ENCODE measurements at places on chromosomes 16 and 17. TPM values are rescaled to one million over a fixed set of nuclear protein-coding genes. Genes with fewer than 3 reads are reported as not detected.

DNA sequence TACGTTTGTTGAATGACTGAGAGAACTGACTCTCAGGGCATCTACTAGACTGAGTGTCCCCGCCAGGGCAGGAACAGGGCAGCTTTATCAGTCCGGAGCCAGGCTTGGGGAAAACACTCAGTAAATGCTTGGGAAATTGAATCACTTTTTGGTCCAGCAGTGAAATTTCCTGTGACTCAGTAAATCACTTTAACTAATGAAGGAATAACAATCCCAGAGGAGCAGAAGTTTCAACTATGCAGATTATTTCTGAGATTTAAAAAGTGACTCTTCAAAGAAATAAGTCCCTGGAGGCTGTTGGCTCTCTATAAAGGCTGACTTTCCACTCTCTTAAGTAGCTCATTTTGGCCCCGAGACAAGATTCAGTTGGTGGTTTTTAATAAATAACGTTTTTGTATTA is 101.8 kb downstream of the FOXL1 start:
- no peak for DNase-seq
- H3K4me3 ChIP-seq, result no peak overlapping the region
- peaks cover 25% of the 10 kb centered on the region for H3K27me3 ChIP-seq
- H3K27ac ChIP-seq, result no peak overlapping the region

The EVPLL gene
- not detected for total RNA-seq

The HES7 gene
- total RNA-seq, result not detected

The EFCAB13 gene
- total RNA-seq, result 42.8 TPM

The ABI3 gene
- 16.6 TPM for total RNA-seq

The CACNG4 gene
- not detected for total RNA-seq

GRCh38 chr17:78368854-78369495 is 9.1 kb upstream of the SOCS3 start:
- no peaks in the 10 kb centered on the region for H3K27me3 ChIP-seq
- H3K27ac ChIP-seq, result no peak overlapping the region
- DNase-seq, result no peak
- peaks cover 9% of the 10 kb centered on the region for H3K4me1 ChIP-seq
- H3K36me3 ChIP-seq, result no peaks in the 10 kb centered on the region

DNA sequence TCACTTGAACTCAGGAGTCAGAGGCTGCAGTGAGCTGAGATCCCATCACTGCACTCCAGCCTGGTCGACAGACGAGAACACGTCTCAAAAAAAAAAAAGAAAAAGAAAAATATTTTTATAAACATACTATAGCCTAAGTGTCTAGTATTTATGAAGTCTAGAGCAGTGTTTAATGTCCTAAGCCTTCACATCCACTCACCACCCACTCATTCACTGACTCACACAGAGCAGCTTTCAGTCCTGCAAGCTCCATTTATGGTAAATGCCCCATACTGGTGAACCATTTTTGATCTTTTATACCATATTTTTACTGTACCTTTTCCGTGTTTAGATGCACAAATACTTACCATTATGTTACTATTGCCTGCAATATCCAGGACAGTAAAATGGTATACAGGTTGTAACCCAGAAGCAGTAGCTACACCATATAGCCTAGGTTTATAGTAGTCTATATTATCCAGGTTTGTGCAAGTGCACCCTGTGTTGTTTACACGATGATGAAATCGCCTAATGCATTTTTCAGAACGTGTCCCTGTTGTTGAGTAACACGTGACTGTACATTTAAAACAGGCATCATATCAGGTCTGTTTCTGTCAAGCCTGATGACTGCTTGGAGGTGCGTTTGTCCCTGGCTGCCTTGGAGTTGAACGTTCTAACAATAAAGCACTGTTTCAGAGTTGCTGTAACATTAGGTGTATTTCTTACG is 10.1 kb downstream of the NUDT7 start:
- H3K4me3 ChIP-seq, result no peak overlapping the region
- H3K27me3 ChIP-seq, result no peaks in the 10 kb centered on the region
- DNase-seq, result no peak
- no peak overlapping the region for H3K27ac ChIP-seq

DNA sequence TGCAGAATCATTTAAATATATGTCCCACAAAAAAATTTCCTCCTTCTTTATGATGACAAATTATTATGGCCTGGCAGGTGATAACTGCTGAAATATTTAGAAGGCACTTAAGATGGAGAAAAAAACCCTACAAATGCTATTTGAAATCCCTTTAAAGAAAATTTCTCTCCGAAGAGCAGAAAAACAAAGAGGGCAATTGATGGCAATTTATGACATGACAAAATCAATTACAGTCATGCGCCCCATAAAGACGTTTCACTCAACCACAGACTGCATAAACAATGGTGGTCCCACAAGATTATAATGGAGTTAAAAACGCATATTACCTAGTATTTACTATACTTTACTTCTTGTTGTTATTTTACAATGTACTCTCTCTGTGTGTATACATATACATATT is 25.2 kb upstream of the KIF2B start:
- no peaks in the 10 kb centered on the region for H3K27me3 ChIP-seq
- H3K4me1 ChIP-seq, result no peaks in the 10 kb centered on the region
- H3K36me3 ChIP-seq, result no peaks in the 10 kb centered on the region
- no peak for DNase-seq

- no peak overlapping the region for H3K4me3 ChIP-seq
- peak overlapping the region; percentile 93 for H3K27ac ChIP-seq
- DNase-seq, result no peak
Observed at GRCh38 chr16:88651989-88652761, 1.3 kb upstream of the CYBA start.

GRCh38 chr17:57894848-57895247 is 45.0 kb upstream of the MRPS23 start:
- peaks cover 3% of the 10 kb centered on the region for H3K4me1 ChIP-seq
- no peak overlapping the region for H3K4me3 ChIP-seq
- no peaks in the 10 kb centered on the region for H3K27me3 ChIP-seq
- DNase-seq, result no peak
- no peak overlapping the region for H3K27ac ChIP-seq

DNA sequence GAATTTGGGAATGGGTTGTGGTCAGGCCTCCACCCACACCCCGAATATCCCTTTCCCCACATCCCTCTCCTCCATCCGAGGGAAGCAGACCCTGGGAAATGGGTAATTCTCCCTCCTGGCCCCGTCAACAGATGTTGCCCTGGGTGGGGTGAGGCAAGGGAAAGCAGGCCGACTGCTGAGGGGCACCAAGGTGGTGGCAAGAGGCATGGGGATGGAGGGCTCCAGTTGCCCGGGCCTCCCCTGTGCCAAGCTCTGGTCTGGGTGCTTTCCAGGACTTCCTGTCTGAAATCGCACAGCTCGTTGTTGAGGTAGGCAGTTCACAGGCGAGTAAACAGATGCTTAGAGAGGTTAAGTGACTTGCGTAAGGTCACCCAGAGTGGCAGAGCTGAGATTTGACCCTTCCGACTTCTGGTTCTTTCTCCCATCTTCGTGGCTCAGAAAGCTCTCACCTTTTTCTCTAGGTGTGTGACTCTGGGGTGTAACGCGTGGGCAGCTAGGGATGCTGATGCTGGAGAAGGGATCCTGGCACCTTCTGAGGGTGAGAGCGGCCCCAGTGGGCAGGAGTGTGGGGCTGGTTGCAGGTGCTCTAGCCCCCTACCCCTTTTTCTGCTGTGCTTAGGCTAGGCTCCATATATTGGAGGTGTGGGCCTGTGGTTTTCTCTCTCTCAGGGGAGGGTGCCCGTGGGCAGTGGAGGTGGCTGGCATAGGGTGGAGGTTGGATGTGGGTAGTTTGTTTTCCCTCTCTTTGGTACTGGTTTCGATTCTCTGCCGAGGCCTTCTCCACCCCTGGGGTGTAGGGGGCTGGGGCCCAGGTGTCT is 17.2 kb downstream of the RARA start:
- DNase-seq, result peak; percentile 67
- no peaks in the 10 kb centered on the region for H3K27me3 ChIP-seq

DNA sequence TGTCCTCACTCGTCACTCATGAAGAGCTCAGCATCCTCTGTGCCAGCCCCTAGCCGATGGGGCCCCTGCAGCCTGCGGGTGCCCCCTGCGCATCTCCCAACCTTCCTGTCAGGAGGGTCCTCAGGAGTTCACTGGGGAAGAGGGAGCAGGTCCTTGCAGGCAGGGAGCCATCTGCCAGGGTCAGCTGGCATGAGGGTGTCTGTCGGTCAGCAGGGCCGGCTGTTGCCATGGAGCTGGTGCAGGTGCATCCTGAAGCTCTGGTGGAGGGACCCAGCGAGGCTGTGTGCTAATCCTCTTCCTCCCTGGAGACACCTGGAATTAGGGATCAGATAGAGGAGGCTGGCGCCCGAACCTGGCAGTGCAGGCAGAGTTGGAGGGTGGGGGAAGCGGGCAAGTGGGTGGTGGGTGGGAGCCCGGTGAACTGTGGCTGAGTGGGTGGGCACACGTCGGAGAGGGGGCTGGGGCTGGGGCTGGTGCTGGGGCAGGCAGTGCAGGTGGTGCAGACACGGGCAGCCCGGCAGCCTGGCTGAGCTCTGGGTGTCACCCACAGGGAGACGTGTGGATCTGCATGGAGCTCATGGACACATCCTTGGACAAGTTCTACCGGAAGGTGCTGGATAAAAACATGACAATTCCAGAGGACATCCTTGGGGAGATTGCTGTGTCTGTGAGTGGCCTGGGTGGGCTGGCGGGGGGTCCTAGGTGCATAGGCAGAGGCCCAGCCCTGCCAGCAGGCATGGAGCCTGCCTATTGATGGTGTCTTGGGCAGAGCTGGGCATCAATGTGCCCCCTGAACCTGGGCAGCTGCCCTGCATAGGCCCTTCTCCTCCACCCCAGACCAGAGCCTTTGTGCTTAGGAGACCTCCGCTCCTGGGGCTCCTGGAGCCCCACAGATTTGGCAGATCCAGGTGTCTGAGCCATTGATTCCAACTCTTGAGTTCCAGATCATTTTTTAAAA is 17.4 kb downstream of the MAP2K3 start:
- H3K4me1 ChIP-seq, result no peaks in the 10 kb centered on the region
- H3K36me3 ChIP-seq, result peaks cover 6% of the 10 kb centered on the region
- DNase-seq, result no peak
